ENCODE measurements at places on chromosomes 2 and 18.

GRCh38 chr2:236818281-236819045 is 248.8 kb downstream of the ACKR3 start:
- DNase-seq = no peak

- DNase-seq = no peak
Measured at GRCh38 chr2:221289389-221289788, 282.7 kb downstream of the EPHA4 start.

DNA sequence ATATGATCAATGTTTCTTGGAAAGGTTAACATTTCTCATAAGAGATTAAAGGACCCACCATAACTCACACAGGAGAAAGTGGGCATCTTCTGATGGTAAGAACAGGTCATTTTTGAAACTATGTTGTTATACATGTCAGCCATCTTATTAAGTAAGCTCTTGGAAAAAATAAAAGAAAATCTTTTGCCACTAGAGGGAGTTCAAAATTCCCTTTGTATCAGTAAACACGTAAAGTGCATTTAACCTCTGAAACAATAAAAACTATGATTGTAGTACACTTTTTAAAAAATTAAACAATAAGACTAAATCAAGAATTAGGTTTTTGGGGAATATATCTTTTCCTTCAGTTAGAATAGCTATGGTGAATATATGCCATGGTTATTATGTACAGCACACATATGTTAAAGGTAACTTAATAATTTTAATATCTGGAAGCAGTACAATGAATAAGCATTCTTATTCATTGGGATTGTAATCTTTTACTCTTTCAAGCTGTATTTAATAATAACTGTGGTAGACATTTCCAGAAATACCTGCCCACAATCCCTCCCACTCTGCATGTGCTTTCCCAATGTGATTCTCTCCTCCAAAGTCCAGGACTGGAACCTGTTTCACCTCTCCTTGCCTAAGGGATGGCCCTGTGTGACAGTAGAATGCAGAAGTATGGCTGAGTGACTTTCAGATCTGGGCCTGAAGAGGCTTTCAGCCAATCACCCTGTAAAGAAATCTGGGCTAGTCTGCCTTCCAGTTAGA is 64.2 kb downstream of the RBMS1 start:
- peak; percentile 5 for DNase-seq

DNA sequence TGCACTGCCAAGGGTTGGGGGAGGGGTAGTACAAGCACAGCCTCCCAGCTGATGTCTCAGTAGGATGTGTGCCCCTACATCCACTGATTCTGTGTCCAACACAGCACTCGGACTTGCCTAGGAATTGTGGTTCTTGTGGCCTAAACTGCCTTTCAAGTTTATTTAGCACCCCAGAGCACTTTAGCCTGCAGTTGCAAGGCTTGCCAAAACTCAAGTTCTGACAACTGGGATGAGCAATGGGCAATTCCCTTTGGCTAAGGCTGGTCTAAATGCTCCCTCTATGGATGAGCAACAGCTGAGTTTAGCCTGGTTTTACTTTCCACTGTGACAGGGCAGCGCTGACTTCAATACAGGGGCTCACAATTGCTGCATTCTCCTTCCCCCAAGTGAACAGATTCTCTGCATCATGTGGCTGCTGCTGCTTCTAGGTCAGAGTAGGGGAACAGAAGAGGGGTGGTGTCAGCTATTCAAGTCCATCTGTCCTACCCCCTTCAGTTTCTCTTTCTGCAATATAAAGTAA is 471.5 kb downstream of the PIK3C3 start:
- DNase-seq = no peak

GRCh38 chr18:47280121-47280520 is 28.7 kb upstream of the SKOR2 start:
- no peak for DNase-seq

DNA sequence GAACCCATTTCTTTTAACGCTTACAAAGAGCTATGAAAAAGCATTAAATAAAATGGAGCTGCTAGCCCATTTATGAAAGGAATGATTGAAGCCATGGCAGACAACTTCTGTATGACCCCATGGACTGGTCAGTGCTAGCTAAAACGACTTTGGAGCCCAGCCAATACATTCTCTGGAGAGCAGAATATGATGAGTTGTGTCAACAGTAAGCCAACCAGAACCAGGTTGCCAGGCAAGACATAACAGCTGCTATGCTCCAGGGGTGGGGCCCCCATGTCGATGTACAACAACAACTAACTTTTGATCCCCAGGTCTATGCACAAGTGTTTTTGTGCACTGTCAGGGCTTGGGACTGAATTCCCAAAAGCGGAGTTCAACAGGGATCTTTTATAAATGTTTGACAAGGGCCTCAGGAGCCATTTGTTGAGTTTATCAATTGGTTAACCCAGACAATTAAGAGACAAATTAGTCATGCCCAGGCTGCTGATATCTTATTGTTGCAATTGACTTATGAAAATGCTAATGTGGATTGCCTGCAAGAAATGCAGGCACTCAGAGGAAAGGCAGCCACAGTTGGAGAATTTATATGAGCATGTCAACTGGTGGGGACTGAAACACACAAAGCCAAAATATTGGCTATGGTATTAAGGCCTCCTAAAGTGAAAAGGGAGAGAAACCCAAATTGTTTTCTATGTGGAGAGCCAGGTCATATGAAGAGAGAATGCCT is 64.6 kb upstream of the MYO3B start:
- DNase-seq = no peak
